NCI-H748 treated with DMSO at 0.1 percent for 48 hours (cell line): ENCODE measurements at places on chromosomes 5 and 9.

DNA sequence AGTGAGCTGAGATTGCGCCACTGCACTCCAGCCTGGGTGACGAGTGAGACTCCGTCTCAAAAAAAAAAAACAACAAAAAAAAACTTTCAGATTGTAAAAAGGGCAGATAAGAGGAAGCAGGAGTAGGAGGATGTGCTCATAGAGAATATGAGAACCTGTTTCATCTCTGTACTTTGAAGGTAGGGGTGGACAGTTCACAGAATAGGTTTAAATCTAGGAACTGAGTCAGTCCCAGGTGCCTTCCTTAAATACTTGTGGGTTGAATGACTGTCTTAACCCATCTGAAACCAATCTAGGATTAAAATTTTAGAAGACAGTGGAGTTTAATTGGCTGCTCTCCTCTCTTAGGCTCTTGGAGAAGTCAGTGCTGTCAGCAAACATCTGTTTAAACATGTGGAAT is 12.4 kb downstream of the POLK start:
- DNase-seq, result no peak

- no peak for DNase-seq
Measured at GRCh38 chr5:82426464-82427154, 148.5 kb upstream of the RPS23 start.

DNA sequence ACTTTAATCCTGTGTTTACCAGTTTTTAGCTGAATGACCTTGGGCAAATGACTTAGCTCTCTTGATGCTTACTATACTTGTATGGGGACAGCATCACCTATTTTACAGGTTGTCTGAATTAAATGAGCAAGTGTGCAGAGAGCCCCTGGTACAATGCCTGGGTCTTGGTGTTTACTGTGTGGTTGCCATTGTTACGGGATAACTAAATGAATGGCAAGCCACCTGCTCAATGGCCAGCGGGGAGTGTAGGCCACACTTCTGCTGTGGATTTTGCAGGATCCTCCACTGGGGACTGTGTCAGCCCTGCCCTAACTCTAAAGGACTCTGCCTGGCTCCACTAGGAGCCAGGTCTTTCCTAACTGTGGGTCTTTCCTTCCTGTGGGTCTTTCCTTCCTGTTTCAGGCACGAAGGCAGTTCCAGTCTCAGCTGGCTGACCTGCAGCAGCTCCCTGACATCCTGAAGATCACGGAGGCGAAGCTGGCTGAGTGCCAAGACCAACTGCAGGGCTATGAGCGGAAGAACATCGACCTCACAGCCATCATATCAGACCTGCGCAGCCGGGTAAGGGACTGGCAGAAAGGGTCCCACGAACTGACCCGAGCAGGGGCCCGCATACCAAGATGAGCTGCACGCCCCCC is 10.3 kb upstream of the GLE1 start:
- DNase-seq, result no peak

GRCh38 chr9:126830827-126831226 is 26.0 kb downstream of the ZBTB43 start:
- DNase-seq, result no peak

DNA sequence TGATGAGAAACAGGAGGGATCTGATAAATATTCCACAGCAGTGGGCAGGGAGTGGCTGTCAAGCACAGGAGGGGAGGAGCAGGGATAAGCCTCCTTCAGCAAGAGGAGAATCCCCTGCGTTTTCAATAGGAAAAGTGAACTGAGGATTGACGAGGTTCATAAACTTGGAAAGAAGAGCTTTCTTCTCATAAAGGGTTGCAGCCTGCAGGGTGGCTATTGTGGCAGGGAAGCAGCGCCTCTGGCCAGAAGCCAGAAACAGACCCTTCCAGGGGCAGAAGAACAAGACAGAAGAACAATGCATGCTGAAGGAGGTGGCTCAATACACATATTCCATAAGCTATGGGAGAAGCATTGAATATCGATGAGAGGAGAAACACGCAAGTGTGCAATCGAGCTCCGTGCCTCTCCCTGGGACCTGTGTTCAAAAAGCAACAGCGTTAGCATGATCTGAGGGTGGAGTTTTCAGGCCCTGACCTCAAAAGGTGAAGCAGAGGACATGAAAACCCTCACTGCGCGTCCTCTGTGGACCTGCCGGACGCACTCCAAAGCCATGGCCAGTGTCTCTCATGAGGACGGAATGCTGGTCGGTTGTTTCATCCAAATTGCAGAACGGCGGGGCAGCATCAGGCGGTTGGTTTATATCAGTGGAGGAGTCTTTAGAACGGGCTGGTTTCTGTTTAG is 67.6 kb downstream of the ANKRD33B start:
- DNase-seq, result no peak

- DNase-seq, result no peak
Measured at GRCh38 chr9:6896562-6896961, 138.8 kb downstream of the KDM4C start.

DNA sequence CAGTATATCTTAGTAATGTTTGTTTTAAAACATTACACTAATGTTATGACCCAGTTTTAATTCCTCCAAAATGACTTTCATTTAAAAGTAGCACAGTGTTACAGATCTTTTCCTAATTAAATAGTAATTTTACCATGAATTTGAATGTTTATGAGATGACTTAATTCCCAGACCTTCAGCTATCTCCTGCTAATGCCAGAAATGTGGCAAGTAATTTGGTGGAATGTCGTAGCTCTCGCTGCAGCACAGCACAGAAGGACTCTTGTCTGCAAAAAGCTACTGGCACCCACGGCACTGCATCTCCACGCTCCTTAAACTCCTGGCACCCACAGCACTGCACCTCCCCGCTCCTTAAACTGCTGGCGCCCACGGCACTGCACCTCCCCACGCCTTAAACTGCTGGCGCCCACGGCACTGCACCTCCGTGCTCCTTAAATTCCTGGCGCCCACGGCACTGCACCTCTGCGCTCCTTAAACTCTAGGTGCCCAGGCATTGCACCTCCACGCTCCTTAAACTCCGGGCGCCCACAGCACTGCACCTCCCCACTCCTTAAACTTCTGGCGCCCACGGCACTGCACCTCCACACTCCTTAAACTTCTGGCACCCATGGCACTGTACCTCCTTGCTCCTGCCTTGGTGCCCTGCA is 163.1 kb downstream of the CDK5RAP2 start:
- DNase-seq, result no peak

- DNase-seq, result no peak
Measured at GRCh38 chr5:163453705-163454104, 6.2 kb downstream of the NUDCD2 start.

DNA sequence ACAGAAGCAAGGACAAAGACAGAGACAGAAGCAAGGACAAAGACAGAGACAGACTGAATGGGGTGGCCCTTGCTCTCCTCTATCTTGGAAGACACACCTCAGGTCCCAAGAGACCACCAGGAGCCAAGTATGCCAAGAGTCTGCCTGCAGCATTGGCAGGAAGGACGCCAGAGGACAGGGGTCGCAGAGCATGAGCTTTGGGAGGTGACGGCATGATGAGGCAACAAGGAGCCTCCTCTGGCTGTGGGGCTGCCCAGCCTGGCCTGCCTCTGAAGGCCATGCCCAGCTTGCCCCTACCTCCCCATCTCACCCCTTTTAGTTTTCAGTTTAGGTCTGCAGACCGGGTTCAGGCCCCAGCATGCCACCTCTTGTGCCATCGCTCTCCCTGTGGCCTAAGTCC is 17.6 kb downstream of the PDGFRB start:
- no peak for DNase-seq

DNA sequence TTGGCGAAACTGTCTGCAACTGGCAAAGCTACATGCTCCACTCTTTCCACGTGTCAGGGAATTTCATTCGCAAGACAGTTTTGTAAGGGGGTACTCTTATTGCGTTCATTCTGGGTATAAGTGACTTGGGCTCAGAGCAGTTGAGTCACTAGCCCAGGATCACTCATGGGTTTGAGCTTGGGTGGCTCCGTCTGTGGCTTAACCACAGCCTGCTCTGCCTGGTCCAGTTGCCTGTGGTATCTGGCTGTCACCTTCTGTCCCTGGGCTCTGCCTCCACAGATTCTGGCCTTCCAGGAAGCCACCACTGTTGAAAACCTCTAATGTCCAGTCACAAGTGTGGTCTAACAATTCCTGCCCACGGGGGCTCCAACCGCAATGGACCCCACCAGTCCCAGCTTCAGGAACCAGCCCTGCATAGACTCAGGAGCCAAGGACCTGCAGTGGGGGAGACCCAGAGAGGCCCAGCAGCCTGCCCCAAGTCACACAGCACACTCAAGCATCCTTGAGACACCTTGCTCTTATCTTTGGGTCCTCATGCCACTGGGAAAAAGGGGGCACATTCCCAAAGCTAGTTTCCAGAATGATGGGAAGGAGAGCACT is 10.4 kb downstream of the KIF12 start:
- no peak for DNase-seq

DNA sequence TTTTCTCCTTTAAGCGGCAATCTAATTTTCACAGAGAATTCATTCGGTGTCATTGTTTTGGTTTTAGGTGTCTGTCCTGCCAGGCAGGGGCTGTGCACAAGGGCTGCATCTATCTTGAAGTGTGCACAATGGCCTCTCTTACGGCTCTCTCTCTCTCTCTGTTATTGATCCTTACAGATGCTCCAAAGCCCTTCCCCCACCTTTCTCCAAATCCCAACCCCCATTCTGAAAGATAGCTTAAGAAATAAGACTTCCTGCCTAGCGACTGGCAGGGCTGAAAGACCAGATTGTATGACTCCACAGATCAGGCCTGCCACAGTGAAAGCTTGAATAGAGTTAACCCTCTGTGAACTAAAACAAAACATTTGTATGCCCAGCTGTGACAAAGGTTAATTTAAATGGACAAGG is 86.5 kb upstream of the NR5A1 start:
- DNase-seq, result no peak
